ENCODE measurements at places on chromosomes 3 and 15.

- no peak for DNase-seq
These were observed 14.0 kb upstream of the PIK3CB start for GRCh38 chr3:138848696-138849095.

DNA sequence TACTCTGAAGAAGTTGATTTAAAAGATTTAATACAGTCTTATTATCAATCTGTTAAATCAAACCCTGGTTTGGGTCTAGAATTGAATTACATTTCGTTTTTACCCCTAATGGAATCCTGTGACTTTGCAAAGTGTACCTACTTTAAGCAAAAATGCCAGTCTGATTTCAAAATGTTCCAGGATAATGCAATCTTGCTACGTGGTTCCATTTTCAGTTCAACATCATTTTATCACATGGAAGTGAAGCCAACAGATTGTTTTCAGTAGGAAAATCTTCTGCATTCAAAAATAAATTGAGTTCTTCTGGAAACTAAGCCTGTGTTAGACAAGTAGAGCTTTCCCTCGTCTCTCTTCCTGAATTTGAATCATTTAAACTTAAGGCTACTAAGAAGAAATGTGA, 356.4 kb downstream of the CHST2 start:
- DNase-seq = no peak

DNA sequence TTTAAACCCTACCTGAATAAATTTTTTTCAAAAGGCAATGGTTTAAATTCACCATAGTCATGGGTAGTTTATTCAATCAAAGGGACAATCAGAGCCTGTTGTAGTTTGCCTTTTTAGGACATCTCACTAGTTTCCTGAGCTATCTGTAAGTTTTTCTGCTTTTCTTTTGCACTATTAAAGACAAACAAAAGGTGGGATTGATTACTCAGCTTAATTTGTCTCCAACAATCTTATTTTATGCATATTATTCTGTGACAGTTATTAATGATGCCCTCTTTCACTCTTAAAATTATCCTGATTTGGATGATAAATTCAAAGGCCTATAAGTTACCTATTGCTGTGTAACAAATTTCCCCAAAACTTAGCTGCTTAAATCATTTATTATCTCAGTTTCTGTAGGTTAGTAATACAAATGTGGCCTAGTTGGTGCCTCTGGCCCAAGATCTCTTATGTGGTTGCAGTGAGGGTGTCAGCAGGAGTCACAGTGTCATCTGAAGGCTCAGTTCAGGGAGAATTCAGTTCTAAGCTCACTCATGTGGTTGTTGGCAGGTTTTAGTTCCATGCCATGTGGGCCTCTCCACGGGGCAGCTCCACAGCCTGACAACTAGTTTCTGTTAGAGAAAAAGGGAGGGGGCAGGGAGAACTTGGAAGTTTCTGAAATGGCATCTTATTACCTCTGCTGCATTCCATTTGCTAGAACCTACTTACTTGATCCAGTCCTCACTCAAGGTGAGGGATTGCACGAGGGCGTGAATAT, 16.0 kb downstream of the ARMC8 start:
- no peak for DNase-seq

- peak; percentile 27 for DNase-seq
These were observed 145.5 kb upstream of the UMPS start for GRCh38 chr3:124584552-124585391.

- DNase-seq = no peak
These were observed 123.3 kb downstream of the SERPINI1 start for GRCh38 chr3:167858865-167859264.

DNA sequence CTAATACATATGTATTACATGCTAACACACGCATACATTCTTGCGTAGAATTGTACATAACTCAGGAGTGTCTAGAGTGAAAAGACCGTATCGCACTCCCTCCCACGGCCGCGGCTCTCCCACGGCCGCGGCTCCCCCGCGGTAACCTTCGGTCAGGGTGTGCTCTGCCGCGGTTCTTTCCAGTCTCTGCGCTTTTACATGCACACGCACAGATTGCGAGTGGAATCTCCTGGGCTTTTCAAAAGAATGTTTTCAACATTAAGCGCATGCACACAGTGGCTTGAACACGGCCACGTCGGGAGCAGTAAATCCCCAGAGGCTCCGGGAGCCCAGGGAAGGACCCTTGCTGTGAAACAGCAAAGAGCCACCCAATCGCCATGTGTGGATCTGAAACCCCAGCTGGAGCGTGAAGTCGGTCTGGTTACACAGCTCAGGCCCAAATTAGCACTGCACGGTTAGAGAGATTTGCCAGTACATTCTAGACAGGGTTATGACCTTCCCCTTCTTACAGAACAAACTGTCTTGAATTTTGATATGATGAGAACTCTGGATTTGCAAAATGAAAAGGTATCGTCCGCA, 805 bp upstream of the RGMA start:
- DNase-seq = no peak

GRCh38 chr3:48118322-48118721, 69.9 kb downstream of the CDC25A start:
- no peak for DNase-seq

DNA sequence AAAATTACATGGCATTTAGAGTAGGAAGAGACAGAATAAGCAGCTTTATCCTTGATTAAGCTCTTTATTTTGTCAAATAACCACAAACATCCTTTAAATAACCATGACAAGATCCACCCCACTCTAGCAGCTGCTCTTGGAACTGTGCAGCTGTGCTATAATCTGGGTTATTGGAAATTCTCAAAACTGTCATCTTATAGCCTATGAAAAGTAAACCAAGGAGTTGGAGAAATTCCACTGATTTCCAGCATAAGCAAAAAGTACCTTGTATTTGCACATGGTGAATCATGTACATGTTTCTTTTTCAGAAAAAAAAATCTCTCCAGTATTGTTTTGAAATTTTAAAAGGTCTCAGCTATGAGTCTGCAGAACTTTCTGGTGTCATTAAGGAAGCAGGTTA, 88.8 kb upstream of the ABI3BP start:
- no peak for DNase-seq

DNA sequence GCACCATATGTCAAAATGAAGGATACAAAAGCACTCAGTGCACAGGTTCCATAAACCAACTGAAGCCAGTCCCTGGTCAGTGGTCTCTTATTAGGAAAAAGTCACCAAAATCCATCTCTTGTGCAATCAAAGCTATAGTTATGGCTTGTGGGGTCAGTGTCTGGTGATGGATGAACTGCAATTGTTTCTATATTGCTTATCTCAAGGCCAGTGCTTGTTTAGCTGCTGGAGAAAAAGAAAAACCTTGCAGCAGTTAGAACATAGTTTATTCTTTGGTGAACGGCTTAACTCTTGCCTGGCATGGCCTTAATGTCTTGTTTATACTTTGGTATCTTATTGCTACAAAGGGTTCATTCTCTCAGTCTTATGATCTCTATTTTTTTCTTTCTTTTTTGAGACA, 2.9 kb upstream of the UQCRC1 start:
- DNase-seq = no peak

DNA sequence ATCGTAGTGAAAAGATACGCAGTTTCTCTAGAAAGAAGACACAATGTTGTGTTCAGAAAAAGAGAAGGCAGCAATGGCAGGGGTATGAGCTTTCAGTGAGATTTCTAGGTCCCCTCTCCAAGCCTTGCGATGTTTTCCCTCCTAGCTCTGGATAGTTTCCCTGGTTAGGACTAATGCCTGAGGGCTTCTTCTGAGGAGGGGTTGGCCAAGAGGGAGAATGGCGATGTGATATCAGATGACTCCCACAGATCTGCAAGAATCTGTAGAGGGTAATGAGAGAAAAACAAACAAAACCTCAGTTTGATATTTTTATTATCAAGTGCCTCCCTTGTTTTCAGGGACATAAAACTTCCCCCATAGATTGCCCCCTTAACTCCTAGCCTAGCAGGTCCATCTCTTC, 4.1 kb upstream of the CLDN1 start:
- no peak for DNase-seq

GRCh38 chr3:125481786-125482185, 38.2 kb downstream of the SNX4 start:
- DNase-seq = no peak

GRCh38 chr15:73681063-73681462, 3.1 kb upstream of the CD276 start:
- no peak for DNase-seq

GRCh38 chr3:85539232-85539631, 580.4 kb downstream of the CADM2 start:
- no peak for DNase-seq

- DNase-seq = no peak
These were observed 430.5 kb downstream of the OCA2 start for GRCh38 chr15:27668471-27669220.

DNA sequence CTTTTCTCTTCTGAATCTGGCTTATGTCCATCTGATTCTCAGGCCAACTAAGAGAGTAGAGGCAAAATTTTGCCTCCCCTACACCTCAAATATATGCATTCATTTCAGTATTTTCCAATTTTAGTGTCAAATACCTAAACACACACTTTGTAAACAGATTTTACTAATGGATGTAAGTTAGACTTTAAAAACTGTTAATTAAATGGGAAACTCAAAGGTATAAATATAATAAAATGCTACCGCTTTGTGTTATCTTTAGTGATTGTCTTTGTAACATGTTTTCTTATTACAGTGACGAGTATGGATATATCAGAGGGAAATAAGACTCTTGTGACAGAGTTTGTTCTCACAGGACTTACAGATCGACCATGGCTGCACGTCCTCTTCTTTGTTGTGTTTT, at the start of gene OR5AC2:
Gene OR5AC2 (plus strand): TSS at position 301 of the 400 bp plus-strand sequence. CDS start 0 bp downstream, at position 301.
- DNase-seq = no peak
